T-cell (primary cell): ENCODE measurements at places on chromosomes 7 and 10.
A peak's percentile ranks its signal among the peaks of the same experiment; 100 is the strongest.

DNA sequence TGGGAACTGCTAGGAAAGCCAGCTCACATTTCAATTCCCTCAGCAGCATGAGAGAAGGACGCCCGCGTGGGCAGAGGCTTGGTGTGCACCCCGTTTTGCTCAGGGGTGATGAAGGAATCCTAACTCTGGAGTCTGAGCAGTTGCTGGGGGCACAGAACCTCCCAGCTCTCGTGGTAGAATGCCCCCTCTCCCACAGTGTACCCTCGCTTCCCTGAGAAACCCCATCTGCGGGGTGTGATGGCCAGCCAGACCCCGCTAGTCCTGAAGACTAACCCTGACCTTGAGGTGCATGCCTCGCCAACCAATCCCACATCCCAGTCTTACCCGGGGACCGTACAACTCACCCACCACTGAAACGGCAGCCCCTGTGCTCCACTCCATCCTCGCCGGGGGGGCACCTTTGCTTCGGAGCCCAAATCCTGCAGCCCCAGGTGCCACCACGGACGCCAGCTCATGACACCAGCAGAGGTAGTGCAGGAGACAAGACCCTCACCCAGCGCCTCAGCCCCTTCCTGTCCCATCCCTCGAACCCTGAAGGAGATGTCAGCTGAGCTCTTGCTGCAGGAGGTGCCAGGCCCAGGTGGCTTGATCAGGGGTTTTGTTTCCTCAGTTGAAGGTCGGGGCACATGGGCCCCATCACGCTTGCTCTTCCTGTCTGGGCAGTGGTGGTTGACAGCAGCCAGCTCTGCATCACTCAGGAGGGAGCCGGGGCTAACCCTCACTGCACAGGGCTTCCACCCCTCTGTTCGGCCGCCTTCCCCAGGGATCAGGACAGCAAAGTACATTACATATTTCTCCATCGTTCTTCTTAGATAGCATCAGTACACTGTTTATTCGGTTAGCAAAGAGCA is 236.5 kb downstream of the MGMT start:
- no peak for DNase-seq

DNA sequence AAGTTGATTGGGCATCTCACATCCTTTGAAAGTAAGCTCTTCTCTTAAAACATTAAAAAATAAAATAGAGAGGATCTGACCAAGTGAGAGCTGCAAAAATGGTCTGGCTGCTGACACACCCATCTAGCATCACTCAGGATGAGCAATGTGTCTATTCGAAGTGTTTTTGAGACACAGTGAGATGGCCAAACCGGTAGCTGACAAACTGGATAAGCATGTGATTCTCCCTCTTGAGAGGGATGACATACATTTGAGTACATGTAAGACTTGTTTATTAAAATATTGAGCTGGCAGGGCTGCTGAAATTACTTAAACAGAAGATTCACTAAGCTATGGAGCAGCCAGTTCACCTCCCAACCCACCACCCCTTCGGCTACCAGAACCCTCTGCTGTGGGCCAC is 333.9 kb downstream of the ADRA2A start:
- no peak for DNase-seq

GRCh38 chr7:148566736-148567135 is 23.8 kb upstream of the C7orf33 start:
- DNase-seq, result no peak

- no peak for DNase-seq
Measured at GRCh38 chr10:46525177-46525823, 31.2 kb downstream of the GPRIN2 start.

DNA sequence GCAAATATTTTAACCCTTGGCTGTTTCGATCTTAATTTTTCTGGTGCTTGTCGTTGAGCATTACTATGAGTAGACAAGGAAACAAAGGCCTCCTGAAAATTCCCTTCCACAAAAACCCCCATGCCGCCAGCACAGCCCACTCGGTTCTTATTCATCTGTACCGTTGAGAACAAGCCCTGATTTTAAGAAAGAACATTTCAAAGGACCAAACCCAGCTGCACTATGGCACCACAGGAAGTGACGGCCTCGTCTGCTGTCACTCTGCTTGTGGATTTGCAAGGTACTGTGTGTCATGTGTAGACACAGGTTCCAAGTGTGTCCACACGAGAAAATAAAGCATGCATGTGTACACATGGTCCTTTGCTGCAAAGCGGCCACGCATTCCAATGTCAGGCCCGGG is 285.2 kb downstream of the DNAJB6 start:
- DNase-seq, result peak; percentile 55

- DNase-seq, result no peak
Measured at GRCh38 chr10:121637437-121637836, 39.2 kb upstream of the FGFR2 start.

DNA sequence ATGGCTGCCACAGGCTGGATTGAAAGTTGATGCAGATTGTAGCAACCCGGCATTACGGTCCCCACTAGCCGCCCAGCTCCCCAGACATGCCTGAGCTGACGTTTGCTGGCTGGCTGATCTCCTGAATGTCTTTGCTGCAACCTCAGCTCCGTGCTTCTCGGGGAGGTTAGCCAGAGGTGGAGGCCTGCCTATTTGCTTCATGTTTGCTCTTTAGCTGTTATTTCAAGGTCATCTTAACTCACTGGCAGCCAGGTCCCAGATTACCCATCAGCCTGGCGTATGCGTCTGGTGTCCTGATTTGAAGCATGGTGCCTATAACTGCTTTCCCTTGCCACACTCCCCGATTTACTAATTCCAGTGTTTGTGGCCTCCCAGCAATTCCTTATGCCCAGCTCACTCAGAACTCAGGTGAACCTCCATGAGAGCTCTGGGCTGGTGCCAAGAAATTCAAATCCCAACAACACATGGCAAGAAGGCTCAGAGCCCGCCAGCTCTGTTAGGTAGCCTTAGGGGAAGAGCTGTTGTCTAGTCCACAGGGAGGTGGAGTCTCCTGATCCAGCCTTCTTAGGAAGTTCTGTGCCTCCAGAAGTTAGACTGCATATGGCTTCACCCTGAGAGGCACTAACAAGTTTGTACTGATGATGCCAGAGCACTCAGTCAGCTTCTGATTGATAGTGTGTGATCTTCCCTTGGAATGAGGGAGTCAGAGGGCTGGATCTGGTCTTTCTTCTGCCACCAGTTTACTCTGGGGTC is 69.7 kb upstream of the EXOC4 start:
- no peak for DNase-seq

GRCh38 chr7:132932296-132933071 is 149.4 kb downstream of the CHCHD3 start:
- no peak for DNase-seq

DNA sequence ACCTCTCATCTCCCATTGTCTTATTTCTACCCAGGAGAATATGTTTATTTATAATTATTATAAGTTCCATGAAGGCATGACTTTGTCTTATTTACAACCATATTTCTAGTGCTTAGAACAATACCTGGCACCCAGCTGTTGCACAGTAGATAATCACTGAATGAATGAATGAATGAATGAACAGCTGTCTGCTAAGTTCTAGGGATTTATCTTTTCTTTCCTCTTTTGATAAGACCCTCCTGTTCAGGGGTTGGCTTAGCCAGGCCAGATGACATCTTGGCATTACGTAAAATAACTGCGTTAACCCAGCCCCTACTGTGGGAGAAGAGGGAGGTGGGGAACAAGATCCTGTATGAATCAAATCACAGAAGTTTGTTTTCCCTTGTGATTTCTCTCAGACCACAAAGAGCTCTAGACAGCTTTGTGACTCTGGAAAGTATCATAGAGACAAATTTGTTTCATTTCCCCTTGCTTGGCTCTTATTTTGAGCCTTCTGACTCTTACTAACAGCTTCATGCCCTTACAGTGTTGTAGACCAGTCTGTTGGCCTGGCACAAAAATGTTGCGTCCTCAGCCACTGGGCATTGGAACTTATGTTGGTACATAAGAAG is 8.4 kb downstream of the ZNF862 start:
- DNase-seq, result no peak

- DNase-seq, result no peak
Measured at GRCh38 chr10:47336387-47337134, 11.6 kb upstream of the RBP3 start.

DNA sequence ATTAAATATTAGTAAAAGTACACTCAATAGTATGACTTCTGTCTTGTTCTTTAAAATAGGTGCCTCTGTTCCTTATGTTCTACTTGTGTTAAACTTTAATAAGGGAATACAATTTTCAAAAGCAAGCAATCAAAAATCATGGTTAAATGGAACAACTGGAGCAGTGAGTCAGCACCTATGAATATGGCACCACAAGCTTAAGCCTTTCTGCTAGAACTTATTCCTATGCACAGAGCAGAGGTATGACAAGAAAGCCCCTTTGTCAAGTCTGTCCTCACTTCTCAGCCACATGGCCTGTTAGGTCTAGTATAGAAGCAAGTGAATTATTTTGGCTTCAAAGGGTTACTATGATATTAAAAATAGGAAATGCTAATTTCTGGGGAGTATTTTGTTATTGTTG is 29.8 kb downstream of the FAM13C start:
- DNase-seq, result no peak

- no peak for DNase-seq
Measured at GRCh38 chr7:37109843-37110242, 338.8 kb downstream of the ELMO1 start.

- DNase-seq, result no peak
Measured at GRCh38 chr7:142554560-142555532, 194.4 kb upstream of the PRSS1 start.

- DNase-seq, result no peak
Measured at GRCh38 chr7:127819975-127820731, 168.2 kb downstream of the SND1 start.

- no peak for DNase-seq
Measured at GRCh38 chr7:375901-376305, 85.9 kb downstream of the FOXL3 start.

DNA sequence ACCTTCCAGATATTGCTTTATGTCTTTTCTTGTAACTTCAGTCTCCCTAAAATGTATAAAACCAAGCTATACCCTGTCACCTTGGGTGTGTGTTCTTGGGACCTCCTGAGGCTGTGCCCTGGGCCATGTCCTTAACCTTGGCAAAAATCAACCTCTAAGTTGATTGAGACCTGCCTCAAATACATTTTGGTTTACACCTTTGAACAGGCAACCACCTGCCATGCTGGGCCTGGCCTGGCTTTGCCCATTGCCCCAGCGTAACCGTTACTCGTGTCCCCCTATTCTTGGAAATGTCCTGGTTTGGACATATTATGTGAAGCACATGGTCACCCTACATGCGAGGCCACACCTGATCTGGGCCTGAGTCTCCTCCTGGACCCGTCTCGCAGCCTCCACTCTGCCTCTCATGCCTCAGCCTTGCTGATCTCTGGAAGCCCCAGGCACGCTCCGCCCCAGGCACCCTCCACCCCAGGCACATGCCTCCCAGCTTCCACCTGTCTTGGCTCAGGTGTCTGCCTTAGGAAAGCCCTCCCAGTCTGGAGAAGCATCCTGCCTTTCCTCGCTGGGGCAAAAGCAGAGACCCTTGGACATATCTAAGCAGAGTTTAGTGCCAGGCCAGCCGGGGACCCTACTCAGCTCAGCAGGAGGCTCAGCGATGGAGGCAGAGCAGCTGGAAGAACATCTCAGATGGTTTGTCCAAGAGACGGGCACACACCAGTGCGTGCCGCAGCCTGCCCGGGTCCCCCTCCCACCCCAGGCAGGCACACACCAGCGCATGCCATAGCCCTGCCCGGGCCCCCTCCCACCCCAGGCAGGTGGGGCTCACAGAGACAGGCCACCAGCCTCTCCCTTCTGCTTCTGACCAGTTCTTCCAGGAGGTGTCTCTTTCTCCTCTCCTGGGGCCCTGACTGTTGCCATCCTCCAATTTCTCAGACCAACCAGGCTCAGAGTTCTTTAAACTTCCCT is 4.0 kb upstream of the VIPR2 start:
- no peak for DNase-seq

DNA sequence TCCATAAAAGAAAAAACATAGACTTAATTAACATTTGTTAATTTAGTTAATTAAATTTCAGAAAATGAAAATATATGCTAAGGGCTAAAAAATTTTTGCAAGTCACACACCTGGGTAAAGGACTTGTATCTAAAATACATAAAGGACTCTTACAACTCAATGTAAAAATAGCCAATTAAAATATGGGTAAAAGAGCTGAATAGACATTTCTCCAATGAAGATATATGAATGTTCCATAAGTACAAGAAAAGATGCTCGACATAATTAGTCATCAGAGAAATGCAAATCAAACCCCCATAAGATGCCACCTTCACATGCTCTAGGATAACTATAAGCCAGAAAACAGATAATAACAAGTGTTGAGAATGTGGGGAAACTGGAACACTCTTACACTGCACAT is 144.4 kb upstream of the NOBOX start:
- no peak for DNase-seq

DNA sequence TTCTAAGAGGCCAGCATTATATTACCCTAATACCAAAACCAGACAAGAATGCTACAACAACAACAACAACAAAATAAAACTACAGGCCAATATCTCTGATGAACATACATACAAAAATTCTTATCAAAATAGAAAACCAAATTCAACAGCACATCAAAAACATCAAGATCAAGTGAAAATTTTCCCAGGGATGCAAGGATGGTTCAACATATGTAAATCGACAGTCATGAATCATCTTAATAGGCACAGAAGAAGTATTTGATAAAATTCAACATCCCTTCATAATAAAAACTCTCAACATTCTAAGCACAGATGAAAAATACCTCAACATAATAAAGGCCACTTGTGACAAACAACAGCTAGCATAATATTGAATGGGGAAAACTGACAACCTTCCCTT is 75.3 kb downstream of the JMJD1C start:
- no peak for DNase-seq

GRCh38 chr10:120086066-120086465 is 193.5 kb downstream of the SEC23IP start:
- DNase-seq, result no peak

- no peak for DNase-seq
Measured at GRCh38 chr7:16558761-16559302, 32.2 kb downstream of the LRRC72 start.

DNA sequence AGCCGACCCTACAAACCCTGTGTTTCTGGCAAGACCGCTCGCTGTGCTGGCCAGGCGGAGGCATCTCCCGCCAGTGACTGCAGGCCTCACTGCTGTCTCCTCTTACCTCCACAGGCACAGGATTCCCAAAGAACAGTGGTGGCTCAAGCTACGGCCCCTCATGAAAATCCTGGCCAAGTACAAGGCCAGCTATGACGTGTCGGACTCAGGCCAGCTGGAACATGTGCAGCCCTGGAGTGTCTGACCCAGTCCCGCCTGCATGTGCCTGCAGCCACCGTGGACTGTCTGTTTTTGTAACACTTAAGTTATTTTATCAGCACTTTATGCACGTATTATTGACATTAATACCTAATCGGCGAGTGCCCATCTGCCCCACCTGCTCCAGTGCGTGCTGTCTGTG is 36.2 kb downstream of the PITRM1 start:
- DNase-seq, result no peak

DNA sequence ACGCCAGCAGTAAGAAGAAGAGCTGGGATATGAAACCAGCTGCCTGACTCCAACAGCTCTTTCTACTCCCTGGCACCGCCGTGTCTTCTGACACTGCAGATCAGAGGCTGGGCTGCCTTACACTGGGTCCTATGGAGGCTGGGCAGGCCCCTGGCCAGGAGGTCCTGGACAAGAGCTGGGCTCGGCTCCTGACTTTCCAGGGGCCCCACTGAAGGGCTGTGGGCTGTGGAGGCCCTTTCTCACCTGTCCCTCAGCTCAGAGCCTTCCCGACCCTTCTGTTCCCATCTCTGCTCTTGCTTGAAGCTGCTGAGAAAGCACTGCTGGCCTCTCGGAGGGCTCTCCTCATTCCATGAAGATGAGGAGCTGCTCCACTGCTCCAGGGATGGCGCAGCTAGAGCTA is 85.9 kb upstream of the UNC5B start:
- no peak for DNase-seq

- peak; percentile 92 for DNase-seq
Measured at GRCh38 chr10:8331896-8332729, 277.6 kb downstream of the GATA3 start.

- DNase-seq, result no peak
Measured at GRCh38 chr10:126203746-126204145, 184.5 kb downstream of the ADAM12 start.
